Naive thymus-derived CD4-positive, alpha-beta T cell (primary cell): ENCODE measurements at places on chromosomes 16 and 17. TPM values are rescaled to one million over a fixed set of nuclear protein-coding genes. Genes with fewer than 3 reads are reported as not detected.

- no peak for DNase-seq
Measured at GRCh38 chr17:68544111-68544915, 32.1 kb downstream of the PRKAR1A start.

DNA sequence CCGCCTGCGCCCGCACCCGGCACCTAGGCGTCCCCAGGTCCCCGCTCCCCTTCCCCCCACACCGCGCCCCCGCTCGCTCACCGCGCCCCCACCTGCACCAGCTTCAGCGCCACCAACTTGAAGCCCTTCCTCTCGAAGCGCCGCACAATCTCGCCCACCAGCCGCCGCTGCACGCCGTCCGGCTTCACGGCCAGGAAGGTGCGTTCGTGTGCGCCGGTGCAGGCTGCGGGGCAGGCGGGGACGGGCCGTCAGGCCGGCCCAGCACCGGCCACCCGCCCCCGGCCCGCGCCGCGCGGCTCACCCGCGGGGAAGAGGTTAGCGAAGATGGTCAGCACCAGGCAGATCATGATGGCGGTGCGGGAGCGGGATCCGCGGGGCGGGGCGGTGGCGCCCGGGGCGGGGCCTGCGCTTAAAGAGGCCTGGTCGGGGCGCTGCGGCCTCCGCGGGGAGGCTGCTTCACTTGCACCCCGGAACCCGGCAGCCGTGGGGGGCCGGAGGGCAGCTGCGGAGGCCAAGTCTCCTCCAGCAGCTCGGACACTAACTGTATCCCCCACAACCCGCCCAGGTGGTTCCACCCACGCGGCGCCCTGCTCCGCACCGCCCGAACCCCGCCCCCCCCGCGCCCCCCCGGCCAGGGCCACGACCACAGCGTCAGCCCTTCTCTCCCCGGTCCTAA lies at the start of gene NME3:
NME3 (minus strand) TSS at position 356 of the 676 bp plus-strand sequence; CDS start at position 347, 9 bp downstream.
- peak; percentile 67 for DNase-seq

DNA sequence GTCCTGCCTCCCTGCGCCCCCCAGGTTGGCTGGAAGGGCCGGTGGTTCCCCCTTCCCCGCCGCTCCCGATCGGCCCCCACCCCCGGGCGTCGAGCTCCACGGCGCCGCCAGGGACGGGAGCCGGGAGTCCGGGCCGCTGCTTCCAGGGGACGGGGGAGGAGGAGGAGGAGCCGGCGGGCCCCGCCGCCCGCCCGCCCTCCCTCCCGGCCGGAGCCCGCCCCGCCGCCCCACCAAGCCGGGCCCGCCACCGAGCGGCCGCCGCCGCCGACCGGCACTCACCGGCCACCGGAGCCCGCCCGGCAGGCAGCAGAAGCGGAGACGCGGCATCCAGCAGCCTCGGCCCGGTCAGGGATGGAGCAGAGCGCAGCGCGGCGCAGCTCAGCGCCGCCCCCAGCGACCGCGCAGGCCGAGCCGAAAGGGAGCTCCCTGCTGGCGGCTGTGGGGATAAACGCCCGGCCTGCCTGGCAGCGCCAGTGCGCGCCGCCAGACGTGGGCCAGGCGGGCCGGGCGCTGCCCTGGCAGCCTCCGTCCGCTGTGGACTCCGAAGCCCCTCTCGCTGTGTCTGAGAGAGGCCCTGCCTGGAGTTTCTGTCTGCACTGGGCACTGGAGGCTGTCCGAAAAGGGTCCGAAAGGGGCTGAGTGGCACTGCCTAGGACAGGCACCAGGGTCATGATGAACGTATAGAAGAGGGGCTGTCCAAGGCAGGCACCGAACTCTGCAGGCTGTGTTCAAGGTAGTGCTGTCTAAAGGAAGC lies at the start of gene MYO18A:
MYO18A (minus strand) TSS at position 365 of the 754 bp plus-strand sequence. CDS start 13,458 bp downstream, outside the sequence.
- DNase-seq: peak; percentile 67

Gene C16orf86
- total RNA-seq: 6.4 TPM

Gene DCAKD
- 19.1 TPM for total RNA-seq
